ENCODE measurements at places on chromosomes 11 and 22.

GRCh38 chr11:64003807-64004589, 17.8 kb downstream of the OTUB1 start:
- no peaks in the 10 kb centered on the region for H3K36me3 ChIP-seq
- H3K4me1 ChIP-seq, result peaks cover 46% of the 10 kb centered on the region
- no peak overlapping the region for H3K4me3 ChIP-seq

DNA sequence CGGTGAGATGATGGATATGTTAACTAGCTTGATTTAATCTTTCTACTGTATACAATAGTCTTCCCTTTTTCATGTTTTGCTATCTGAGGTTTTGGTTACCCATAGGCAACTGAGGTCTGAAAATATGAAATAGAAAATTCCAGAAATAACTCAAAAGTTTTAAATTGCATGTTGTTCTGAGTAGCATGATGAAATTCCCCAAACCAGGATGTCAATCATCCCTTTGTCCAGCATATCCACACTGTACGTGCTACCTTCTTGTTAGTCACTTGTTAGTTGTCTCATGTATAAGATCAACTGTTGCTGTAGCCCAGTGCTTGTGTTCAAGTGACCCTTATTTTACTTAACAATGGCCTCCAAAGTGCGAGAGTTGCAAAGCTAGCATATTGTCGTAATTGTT, 21.2 kb upstream of the OR10W1 start:
- H3K4me3 ChIP-seq, result no peak overlapping the region
- H3K27ac ChIP-seq, result no peak overlapping the region
- no peaks in the 10 kb centered on the region for H3K36me3 ChIP-seq
- no peaks in the 10 kb centered on the region for H3K27me3 ChIP-seq
- no peaks in the 10 kb centered on the region for H3K4me1 ChIP-seq
- no peak for DNase-seq

- no peak for DNase-seq
- peak overlapping the region; percentile 94 for H3K27ac ChIP-seq
- H3K36me3 ChIP-seq, result no peaks in the 10 kb centered on the region
- peak overlapping the region; percentile 2 for H3K4me3 ChIP-seq
- no peaks in the 10 kb centered on the region for H3K27me3 ChIP-seq
- peaks cover 4% of the 10 kb centered on the region for H3K4me1 ChIP-seq
Observed at GRCh38 chr11:2913019-2913431, 16.2 kb downstream of the PHLDA2 start.

- no peak for DNase-seq
- no peaks in the 10 kb centered on the region for H3K27me3 ChIP-seq
- no peak overlapping the region for H3K27ac ChIP-seq
- no peak overlapping the region for H3K4me3 ChIP-seq
- H3K4me1 ChIP-seq, result no peaks in the 10 kb centered on the region
Observed at GRCh38 chr11:88348870-88349269, 11.3 kb upstream of the CTSC start.

DNA sequence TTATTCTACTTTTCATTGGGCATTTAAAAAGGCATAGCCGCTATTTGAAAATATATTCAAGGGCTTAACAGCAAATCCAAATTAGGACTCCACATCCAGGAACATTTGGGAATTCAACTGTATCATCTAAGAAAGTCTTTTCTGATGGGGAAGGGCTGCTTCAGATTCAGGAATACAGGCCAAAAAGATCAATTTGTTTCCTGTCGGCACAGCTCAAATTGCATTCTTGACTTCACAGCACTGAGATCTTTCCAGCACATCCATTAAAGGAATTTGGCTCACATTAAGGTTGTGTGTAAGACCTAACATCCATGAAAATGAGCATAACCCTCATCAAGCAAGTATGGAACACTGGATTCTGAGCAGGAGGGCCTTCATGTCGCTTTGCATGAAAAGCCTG, 1169.5 kb upstream of the CCDC90B start:
- no peaks in the 10 kb centered on the region for H3K27me3 ChIP-seq
- no peak overlapping the region for H3K4me3 ChIP-seq
- DNase-seq, result no peak
- no peak overlapping the region for H3K27ac ChIP-seq
- H3K36me3 ChIP-seq, result no peaks in the 10 kb centered on the region

DNA sequence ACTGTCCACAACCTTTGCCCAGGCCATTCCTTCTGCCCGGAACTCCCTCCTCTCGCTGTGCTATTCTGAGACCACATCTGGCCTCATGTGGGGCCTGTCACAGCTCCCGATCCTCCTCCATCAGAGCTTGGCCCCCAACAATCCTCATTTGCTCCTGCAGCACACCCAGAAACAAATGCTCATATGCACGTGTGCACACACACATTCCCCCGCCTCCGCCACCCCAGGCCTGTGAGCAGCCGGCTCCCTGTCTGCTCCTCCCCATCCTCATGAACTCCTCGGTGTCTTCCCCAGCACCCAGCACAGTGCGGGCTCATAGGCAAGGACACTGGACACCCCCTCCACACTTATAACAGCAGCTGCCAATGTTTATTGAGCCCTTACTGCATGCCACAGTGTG, 29.7 kb upstream of the PICK1 start:
- H3K4me3 ChIP-seq, result no peak overlapping the region
- H3K4me1 ChIP-seq, result peaks cover 9% of the 10 kb centered on the region
- H3K27ac ChIP-seq, result no peak overlapping the region
- no peak for DNase-seq
- no peaks in the 10 kb centered on the region for H3K36me3 ChIP-seq

DNA sequence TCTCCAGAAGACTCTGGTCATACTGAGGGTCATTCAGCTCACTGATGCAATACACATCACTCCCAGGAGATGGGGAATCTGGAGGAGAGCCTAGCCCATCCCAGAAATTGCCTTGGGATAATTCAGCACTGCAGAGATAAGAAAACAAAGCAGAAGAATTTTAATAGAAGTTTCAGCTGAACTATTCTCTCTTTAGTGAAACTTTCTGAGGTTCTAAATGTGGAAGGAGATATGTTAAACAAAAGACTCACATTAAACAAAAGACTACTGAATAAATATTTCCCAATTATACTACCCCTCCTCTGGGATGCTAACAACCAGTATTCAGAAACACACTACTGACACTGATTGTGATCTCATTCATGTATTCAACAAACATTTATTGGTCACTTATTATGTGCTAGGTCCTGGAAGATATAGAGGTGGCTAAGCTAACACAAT, 47.8 kb downstream of the C2CD3 start:
- H3K27ac ChIP-seq, result no peak overlapping the region
- no peaks in the 10 kb centered on the region for H3K27me3 ChIP-seq
- DNase-seq, result no peak
- no peak overlapping the region for H3K4me3 ChIP-seq

DNA sequence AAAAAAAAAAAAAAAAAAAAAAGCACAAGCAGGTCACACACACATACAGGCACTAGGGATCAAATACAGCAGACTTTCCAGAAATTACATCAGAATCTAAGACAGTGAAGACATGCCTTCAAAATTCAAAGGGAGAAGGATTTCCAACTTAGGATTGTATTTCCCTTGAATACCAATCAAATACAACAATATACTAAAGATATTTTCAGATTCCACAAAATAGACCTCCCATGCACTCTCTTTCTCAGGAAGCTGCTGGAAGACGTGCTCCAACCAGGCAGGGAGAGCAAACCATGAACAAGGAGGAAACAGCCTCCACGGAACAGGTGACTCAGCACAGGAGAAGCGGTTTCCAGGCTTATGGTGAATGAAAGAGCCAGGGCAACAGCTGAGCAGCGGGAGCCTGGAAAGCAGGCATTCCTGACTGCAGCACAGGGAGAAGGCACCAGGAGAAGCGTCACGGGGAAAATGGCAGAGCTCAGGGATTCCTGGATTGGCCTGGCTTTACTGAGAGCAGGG, 32.0 kb downstream of the TMEM184B start:
- H3K36me3 ChIP-seq, result peaks cover 21% of the 10 kb centered on the region
- H3K27ac ChIP-seq, result no peak overlapping the region
- peak; percentile 59 for DNase-seq
- no peaks in the 10 kb centered on the region for H3K27me3 ChIP-seq

DNA sequence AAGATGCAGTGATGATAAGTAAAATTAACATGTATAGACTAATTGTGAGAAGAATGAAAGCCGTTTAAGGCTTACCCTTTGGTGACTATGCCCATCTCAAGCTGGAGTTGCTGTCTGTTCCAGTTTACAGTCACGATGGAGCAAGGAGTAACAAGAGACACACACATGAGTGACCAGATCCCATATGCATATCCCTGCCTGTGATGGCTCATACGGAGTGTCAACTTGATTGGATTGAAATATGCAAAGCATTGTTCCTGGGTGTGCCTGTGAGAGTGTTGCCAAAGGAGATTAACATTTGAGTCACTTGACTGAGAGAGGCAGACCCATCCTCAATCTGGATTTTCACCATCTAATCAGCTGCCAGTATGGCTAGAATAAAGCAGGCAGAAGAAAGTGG, 786.8 kb downstream of the FAM181B start:
- no peak overlapping the region for H3K4me3 ChIP-seq
- H3K27me3 ChIP-seq, result no peaks in the 10 kb centered on the region
- no peaks in the 10 kb centered on the region for H3K4me1 ChIP-seq
- no peaks in the 10 kb centered on the region for H3K36me3 ChIP-seq
- no peak overlapping the region for H3K27ac ChIP-seq
- DNase-seq, result no peak

DNA sequence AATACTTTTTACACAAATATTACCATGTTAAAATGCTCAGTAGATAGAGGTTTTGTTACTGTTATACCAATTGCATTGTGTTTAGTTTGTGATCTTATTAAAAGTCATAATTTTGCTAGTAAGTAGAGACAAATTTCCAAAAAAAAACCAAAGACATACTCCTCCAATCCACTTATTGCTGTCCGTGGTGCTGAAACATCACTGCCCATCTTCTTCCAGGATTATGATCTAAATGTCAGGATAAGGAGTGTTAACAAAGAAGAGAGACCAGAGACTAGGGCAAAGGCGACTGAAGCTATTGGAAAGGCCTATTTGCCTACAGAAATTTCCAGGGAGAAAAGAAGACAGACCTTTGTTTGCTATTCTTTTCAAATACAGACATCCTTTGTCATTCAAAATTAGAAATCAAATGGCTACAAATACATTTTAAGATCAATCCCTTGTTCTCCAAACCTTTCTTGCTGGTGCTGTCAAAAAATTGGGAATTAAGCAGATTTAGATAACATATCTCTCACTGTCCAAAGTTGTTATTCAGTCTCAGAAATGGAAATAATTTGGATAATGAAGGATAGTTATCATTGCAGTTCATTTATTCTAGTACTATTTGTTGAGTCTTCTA, 199.7 kb downstream of the C11orf91 start:
- no peak overlapping the region for H3K4me3 ChIP-seq
- no peak overlapping the region for H3K27ac ChIP-seq
- no peaks in the 10 kb centered on the region for H3K27me3 ChIP-seq
- DNase-seq, result no peak
- H3K36me3 ChIP-seq, result no peaks in the 10 kb centered on the region

DNA sequence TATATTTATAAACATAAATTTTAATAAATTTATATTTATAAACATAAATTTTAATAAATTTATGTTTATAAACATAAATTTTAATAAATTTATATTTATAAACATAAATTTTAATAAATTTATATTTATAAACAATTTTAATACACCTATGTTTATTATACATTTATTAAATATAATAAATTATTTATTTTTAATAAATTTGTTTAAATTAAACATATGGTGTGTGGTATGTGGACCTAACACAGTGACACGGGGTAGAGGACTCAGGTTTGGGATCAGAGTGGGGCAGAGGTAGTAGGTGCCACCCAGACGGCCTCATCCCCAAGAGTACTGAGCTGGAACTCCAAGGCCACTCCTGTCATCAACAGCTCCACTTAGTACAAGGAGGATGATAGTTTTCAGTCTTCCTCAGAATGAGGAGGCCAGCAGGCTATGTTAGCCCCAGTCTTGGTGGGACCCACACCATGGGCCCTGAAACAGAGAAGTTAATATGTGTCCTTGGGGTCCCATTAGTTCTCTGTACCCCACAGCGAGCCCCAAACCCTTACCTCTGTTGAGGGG, 46.7 kb upstream of the BID start:
- DNase-seq, result no peak
- no peaks in the 10 kb centered on the region for H3K4me1 ChIP-seq
- no peaks in the 10 kb centered on the region for H3K27me3 ChIP-seq
- H3K27ac ChIP-seq, result no peak overlapping the region
- H3K36me3 ChIP-seq, result no peaks in the 10 kb centered on the region

- DNase-seq, result no peak
- H3K27ac ChIP-seq, result no peak overlapping the region
- H3K36me3 ChIP-seq, result no peaks in the 10 kb centered on the region
- H3K4me1 ChIP-seq, result peaks cover 5% of the 10 kb centered on the region
Observed at GRCh38 chr11:126366064-126366822, 10.8 kb downstream of the ST3GAL4 start.

- no peaks in the 10 kb centered on the region for H3K27me3 ChIP-seq
- no peak overlapping the region for H3K4me3 ChIP-seq
- no peaks in the 10 kb centered on the region for H3K4me1 ChIP-seq
- no peak overlapping the region for H3K27ac ChIP-seq
- no peaks in the 10 kb centered on the region for H3K36me3 ChIP-seq
- DNase-seq, result no peak
Observed at GRCh38 chr11:35554491-35555437, 29.3 kb upstream of the PAMR1 start.

DNA sequence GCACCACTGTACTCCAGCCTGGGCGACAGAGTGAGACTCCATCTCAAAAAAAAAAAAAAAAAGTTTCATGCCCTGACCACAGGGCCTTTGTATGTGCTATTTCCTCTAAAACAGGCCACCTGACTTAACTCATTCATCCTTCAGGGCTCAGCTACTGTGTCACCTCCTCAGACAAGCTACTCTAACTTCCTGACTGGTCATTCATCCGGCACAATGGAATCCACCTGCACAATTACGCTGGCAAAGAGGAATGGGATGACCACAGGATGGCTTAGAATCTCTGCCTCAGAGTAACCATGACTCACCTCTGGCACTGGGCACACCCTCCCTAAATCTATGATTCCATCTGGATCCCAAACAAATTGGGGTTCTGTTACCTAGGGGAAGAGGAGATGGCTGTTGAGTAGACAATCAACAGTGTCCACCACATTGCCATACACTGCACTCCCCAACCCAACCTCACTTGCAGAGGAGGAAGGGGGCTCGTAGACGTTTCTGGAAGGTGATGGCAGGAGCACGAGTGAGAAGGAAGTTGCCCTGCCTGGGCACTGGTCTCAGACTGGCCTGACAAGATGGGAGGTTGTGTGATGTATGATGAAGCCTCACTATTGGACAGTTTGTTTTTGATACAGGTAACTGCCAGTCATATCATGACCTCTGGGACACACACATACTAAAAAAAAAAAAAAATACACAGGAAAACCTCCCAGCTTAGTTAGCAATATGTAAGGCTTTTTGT, 22.8 kb upstream of the HMOX1 start:
- peaks cover 5% of the 10 kb centered on the region for H3K4me1 ChIP-seq
- DNase-seq, result no peak
- no peak overlapping the region for H3K27ac ChIP-seq
- no peak overlapping the region for H3K4me3 ChIP-seq

- H3K4me3 ChIP-seq, result no peak overlapping the region
- H3K4me1 ChIP-seq, result no peaks in the 10 kb centered on the region
- no peaks in the 10 kb centered on the region for H3K27me3 ChIP-seq
- DNase-seq, result no peak
- H3K27ac ChIP-seq, result no peak overlapping the region
Observed at GRCh38 chr11:120089036-120090001, 48.6 kb downstream of the TRIM29 start.

GRCh38 chr11:126465573-126466188, 110.2 kb downstream of the ST3GAL4 start:
- no peak overlapping the region for H3K4me3 ChIP-seq
- H3K4me1 ChIP-seq, result peaks cover 8% of the 10 kb centered on the region
- H3K36me3 ChIP-seq, result no peaks in the 10 kb centered on the region
- no peak overlapping the region for H3K27ac ChIP-seq
- H3K27me3 ChIP-seq, result no peaks in the 10 kb centered on the region

Data from Peyer's patch (tissue), 4 donors.